ENCODE measurements at places on chromosomes 13 and 19. TPM values are rescaled to one million over a fixed set of nuclear protein-coding genes. Genes with fewer than 3 reads are reported as not detected.

Gene PCDH9
- total RNA-seq: 113 TPM

GRCh38 chr19:30437869-30438268 is 65.7 kb downstream of the ZNF536 start:
- no peak for DNase-seq

Gene CNMD
- total RNA-seq: 2.7 TPM

DNA sequence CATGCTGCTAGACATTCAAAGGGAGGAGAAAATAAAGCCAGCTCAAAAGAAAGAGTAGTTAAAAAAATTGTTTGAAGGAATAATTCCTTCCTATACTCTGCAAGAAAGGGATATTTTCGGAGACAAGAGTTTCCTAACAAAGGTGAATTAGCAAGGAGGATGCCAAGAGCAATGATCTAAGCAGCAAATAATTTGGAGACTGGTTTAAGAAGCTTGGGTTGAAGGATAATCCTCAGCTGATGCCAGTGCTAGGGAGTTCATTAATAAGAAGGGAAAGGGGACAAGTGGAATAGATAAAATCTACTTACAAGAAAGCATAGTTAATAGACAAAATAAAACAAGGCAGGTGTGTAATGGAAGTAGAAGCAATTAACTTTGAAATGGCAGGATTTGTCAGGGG is 372.3 kb downstream of the NDFIP2 start:
- no peak for DNase-seq
